Psoas muscle (tissue), 8 donors: ENCODE measurements at places on chromosomes 3 and 15. TPM values are rescaled to one million over a fixed set of nuclear protein-coding genes. Genes with fewer than 3 reads are reported as not detected.

HEG1 gene
- total RNA-seq, result 38.7 TPM

FETUB gene
- total RNA-seq, result not detected

ITIH4 gene
- 43.4 TPM for total RNA-seq

PLSCR4 gene
- 3.6 TPM for total RNA-seq

AMIGO3 gene
- total RNA-seq, result 0.36 TPM

CCDC33 gene
- total RNA-seq, result not detected

VGLL3 gene
- 12.4 TPM for total RNA-seq

ZMYND10 gene
- total RNA-seq, result 0.24 TPM

MESP2 gene
- 0.38 TPM for total RNA-seq

ACP3 gene
- total RNA-seq, result 0.30 TPM
